SHP77 (cell line): ENCODE measurements at places on chromosomes 5 and 9.

GRCh38 chr5:102799017-102799416 is 43.9 kb downstream of the PAM start:
- DNase-seq = no peak

DNA sequence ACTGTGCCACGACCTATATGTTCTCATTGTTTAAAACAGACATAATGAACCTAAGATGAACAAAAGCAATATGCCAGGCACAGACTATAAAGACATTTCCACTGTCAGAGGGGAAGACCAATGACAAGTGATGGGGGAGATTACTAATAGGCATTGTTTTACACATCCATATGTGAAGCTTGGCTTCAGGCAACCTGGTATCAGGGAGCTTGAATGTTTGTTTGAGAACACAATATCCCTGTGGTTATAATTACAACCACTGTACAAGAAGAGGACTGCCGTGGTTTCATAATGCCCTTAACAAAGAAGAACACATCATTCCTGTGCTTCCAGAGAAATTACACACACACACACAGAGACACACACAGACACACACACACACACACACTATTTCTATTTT is 385.7 kb downstream of the BNC2 start:
- DNase-seq = no peak

DNA sequence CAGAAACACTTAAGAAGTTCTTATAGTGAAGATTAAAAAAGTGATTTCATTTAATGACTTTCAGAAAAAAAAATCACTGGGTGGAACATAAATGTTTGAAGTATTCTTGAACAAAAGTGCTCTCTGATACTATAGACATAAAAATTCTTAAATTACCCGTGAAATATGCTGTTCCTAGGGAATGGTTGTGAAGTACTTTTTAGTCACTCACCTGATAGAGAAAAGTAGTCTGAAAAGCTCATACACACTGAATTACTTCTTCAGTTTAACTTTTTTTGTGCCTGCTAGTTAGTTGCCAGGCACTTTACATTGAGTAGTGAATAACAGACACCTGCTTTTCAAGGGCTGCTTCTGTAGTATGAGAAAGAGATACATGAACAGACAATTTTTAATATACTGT is 78.0 kb downstream of the SH3GL2 start:
- no peak for DNase-seq

DNA sequence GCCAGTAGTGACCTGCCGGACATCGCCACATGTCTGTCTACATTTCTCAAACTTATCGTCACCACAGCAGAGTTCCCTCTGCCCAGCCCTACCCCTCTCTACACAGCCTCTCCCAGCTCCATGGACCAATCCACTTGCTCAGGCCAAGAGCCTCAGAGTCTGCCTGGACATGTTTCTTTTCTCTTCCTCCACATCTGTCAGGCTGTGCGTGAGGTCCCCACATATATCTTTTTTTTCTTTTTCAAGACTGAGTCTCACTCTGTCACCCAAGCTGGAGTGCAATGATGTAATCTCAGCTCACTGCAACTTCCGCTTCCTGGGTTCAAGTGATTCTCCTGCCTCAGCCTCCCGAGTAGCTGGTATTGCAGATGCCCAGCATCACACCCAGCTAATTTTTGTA is 62.7 kb upstream of the GGTA1 start:
- DNase-seq = no peak

- DNase-seq = no peak
Measured at GRCh38 chr9:445033-445432, 230.4 kb downstream of the DOCK8 start.

GRCh38 chr5:83401122-83401731 is 70.3 kb upstream of the VCAN start:
- DNase-seq = no peak

DNA sequence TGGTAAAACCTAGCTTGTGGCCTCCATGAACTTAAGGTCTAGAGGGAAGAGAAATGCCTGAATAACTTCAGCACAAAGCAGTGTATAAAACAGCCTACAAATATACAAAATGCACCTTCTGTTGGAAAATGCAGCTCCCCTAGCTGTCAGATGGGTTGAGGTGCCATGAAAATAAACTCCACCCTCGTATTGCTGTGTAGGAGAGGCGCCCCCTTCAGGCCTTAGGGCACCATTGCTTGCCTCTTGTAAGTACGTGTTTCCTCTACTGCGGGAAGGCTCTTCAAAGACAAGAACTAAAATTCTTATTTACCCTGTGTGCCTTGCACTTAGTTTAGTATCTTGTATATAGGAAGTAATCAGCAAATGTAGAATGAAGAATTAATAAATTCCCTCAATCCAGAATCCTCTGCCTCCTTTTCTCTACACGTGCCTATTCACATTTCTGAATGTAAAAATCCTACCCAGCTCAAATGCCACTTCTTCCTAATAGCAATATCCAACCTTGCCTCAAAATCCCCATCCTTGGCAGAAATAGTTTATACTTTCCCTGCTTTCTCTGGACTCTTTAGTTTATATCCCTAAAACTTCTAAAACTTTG is 393.7 kb upstream of the PDE4D start:
- peak; percentile 64 for DNase-seq

DNA sequence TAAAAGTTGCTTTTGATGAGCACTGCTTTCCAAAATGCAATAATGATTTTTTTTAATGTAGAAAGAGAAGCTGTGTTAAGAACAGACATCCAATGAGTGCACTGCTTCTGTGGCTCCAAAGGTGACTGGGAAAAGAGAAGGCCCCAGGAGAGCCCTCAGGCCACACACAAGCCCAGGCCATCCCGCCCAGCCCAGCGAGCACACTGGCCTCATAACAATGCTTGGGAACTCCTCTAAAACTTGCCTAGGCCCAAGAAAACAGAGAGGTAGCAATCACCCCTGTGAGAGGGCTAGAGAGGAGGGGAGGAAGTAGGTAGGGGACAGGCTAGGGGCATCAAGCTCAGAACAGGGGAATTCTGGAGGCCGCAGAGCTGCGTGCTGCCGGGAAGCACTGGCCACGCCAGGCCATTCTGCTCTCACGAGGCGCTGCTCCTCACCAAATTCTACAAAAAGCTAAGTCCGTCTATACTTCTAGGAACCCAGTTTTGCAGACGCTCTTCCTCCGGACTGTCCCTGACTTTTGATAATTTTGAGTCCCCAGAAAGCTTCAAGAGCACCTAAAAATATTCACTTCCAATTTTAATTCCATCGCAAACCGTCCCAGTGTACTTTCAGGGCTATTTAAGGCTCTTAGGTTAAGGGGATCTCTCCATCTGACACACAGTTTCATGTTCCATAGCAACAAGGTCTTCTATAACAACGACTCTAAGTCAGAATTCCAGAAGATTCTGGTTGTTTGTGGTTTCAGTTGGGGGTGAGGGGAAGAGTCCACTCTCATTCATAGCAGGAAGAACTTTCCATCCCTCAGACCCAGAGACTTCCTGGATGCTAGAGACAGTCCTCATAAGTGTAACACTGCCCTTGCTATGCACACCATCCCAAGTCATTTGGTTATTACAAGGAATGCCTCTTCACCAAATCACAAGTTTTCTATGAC is 51.0 kb downstream of the HABP4 start:
- DNase-seq = no peak
